ENCODE measurements at places on chromosomes 5 and 9.

GRCh38 chr5:10619649-10620048 lies 55.8 kb downstream of the ANKRD33B start:
- DNase-seq = no peak

DNA sequence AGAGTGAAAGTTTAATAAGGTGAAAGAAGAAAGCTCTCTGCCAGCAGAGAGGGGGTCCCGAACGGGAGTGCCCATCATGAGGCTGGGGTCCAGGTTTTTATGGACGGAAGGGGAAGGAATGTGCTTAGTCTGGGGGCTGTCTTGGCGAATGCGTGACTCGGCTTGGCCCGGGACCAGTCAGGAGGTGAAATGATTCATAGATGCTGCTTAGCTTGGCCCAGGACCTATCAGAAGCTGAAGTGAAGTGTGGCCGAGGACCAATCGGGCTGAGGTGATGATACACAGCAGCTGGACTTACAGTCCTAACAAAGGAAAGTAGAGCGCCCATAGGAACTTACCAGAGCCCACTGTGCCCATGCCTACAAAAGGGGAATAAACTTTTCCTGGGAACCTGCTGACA lies 3.9 kb upstream of the FKTN start:
- DNase-seq = no peak

- DNase-seq = no peak
These were observed 402.5 kb downstream of the EFNA5 start for GRCh38 chr5:107268241-107268640.

- no peak for DNase-seq
These were observed 146.3 kb downstream of the CDK5RAP2 start for GRCh38 chr9:120433701-120434100.

GRCh38 chr9:105067895-105068580 lies 140.1 kb upstream of the ABCA1 start:
- no peak for DNase-seq

- no peak for DNase-seq
These were observed 1.1 kb upstream of the DAP start for GRCh38 chr5:10761933-10762775.

DNA sequence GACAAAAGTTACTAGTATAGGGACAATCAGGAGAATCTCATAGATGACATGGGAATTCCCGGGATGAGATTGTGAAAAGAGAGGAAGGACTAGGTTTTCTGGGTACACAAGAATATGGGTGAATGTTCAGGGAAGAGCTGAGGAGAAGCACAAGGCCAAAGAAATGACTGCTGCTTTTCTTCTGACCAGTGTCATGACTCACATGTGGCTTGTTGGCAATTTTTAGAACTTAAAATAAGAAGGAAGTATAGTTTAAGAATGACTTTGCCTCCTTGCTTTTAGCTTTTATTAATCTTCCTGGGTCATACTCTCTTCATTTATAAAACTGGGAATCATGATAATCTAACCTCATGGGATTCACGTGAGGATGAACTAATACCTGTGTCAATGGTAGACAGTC lies 652.4 kb upstream of the MEF2C start:
- DNase-seq = no peak

- DNase-seq = no peak
These were observed 47.8 kb downstream of the C9orf57 start for GRCh38 chr9:72012646-72013045.

DNA sequence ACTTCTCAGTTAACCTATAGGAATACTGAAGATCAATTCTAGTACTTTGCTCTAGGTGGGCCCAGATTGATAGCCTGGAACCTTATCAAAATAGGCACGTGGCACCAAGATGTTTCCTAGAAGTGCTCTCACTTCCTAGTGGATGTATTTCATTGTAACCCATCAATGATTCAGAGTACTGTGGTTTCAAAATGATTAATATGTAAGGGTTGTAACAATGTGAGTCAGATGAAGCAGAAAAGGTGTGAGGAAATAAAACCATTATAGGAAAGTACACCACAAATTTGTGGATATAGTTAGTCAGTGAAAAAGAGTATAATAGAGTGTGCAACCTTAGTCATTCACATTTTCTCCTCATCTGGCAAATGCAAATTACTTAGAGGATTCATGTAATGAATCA lies 177.3 kb upstream of the FST start:
- DNase-seq = no peak

DNA sequence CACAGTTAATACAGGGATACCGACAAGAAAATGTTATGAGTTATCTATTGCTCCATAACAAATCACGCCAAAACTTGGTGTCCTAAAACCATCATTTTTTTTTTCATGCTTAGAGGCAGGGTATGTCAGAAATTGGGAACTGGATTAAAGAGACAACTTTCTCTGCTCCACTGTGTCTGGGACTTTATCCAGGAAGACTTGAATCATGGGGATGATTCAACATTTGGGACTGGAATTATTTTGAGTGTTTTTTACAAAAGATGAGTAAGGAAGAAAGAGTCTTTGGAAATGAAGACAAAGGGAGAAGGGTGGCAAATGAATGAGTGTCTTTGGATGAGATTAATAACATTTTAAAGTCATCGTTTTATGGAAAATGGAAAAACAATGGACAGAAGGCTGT lies 1883.7 kb upstream of the C9orf72 start:
- no peak for DNase-seq

GRCh38 chr9:91424403-91425176 lies 958 bp upstream of the NFIL3 start:
- DNase-seq = peak; percentile 53

DNA sequence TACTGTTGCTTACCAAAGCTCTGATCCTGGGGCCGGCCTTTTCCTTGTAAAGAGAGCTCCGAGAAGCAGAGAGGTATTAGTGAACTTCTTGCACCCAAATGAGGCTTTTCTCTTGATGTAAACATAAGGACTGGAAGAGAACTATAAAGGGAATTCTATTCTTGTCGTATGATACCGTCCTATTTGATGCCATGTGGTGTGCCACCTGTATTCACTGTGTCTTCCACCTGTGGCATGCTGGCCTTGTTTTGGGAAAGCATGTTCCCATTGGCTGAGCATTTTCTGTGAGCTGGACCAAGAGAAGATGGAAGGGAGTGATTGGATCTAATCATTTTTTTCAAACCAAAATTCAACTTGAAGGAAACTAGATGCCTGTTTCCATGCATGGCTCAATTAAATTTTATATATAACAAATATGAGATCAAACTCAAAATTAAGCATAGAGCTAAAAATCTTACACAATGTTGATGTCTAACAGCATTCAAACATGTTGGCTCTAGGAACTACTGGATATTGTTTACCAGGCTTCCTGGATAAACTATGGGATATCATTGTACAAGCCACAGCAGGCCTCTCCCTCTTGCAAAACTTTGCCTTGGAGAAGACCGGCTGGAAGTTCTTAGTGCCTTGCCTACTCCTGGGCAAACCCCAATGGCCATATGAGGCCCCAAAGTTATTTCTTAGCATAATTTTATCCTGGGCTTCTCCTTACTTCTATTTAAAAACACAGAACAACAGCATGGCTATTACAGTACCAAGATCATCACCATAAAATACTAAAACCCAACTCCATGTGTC lies 115.3 kb downstream of the TSSK1B start:
- no peak for DNase-seq

DNA sequence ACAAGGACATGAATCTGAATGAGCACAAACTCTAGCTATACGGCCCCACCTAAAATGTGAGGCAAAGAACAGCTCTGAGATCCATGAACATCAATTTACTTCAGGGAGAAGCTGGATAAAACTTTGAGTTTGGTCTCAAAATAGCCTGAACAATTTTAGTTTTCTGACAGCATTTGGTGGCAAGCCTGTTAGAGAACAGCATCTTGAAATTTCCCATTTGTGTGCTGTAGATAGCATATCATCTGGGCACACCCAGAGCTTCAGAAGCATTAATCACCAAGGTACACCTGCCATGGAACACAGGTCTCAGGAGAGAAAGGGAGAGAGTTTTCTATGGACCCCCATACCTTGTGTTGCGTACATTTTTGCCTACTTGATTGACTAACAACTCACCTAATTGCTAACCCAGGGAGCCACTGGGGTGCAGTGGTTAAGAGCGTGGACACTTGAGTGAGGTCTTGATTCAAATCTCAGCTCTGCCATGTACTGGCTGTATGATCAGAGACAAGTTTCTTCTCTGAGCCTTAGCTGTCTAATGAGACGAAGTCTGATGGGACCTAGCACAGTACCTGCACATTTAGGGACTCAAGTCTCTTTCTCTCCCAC lies 264.9 kb downstream of the PIK3R1 start:
- DNase-seq = no peak

DNA sequence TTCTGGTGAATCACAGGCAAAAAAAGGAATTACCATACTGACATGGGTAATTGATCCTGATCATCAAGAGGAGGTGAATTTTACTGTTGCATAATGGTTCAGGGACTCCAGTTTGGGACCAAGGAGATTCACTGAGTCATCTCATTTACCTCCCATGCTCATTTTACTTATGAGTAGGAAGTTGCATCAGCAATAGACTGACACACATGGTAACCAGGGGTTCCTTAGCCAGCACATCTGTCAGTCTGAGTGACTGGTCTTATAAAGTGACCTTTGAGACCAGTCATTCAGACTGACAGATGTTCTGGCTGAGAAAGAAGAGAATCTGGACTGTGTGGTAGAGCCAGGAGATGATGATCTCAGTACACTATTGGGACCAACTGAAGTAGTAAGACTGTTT lies 384.6 kb upstream of the CD180 start:
- DNase-seq = no peak

- DNase-seq = peak; percentile 2
These were observed 498 bp downstream of the HAUS6 start for GRCh38 chr9:19102181-19102630.

- no peak for DNase-seq
These were observed 181.4 kb downstream of the NTRK2 start for GRCh38 chr9:84850830-84851392.

- DNase-seq = no peak
These were observed 220.9 kb upstream of the DAP start for GRCh38 chr5:10981932-10982331.

GRCh38 chr5:108398964-108399363 lies 17.1 kb upstream of the FBXL17 start:
- no peak for DNase-seq

- DNase-seq = no peak
These were observed 566.9 kb upstream of the RGMB start for GRCh38 chr5:98206566-98206965.

GRCh38 chr9:93983875-93984274 lies 28.7 kb upstream of the BARX1 start:
- no peak for DNase-seq

- no peak for DNase-seq
These were observed 382.6 kb downstream of the ADGRV1 start for GRCh38 chr5:90941002-90941720.

DNA sequence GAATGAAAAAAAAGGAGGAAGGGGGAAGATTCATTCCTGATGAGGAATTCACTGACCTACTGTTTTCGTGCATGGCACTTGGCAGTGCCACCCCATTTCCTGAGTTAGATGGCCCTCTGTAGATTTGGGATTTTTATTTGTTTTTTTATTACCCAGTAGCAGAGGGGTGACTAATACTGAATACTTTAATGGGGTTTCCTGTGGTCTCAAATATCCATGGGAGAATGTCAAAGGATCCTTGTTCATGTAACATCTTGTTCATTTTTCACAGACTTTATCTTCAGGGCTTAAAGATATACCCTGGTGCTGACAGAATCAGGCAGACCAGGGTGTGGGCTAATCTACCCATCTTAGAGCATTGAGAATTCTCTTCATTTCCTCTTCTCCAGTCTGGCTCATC lies 93.0 kb downstream of the MAMDC2 start:
- DNase-seq = no peak

GRCh38 chr5:111853748-111854147 lies 96.8 kb upstream of the NREP start:
- DNase-seq = no peak

- DNase-seq = no peak
These were observed 592.2 kb downstream of the ANXA1 start for GRCh38 chr9:73743826-73744225.

GRCh38 chr5:71810471-71811195 lies 91.6 kb downstream of the CARTPT start:
- no peak for DNase-seq

DNA sequence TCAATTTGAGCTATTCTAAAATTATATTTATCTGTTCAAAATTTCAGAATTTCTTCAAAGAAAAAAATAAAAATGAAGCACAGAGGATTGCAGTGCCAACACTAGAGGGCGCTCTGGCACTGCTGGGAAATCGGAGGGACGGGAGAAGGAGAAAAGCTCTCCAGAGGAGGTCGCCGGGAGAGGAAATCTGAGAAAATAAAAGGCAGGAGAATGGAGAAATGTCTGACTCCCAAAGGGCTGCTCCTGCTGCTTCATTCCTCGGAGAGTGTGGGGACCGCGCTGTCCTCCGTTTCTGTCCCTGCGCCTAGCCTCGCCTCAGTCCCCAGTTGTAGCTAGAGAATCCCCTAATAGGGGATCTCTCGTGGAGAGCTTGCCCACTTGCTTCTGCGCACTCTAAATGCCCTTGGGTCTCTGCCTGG lies 40.0 kb upstream of the ARSB start:
- DNase-seq = peak; percentile 43

- DNase-seq = no peak
These were observed 97.6 kb upstream of the CDH10 start for GRCh38 chr5:24742334-24742733.

- DNase-seq = no peak
These were observed 32.2 kb downstream of the APTX start for GRCh38 chr9:32969270-32969669.

DNA sequence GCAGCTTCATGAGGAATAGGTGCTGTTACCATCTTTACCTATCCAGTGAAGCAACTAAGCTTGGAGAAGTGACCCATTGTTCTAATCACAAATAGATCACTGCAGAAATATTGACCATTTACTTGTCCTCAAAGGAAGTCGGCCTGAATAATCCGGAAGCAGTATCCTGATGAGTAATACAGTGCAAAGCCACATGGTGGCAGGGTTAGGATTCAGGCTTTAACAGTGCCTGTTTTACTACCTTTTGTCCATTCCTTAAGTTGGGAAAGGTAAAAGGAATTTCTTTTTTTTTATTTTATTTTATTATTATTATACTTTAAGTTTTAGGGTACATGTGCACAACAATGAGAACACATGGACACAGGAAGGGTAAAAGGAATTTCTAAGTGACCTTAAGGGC lies 336.3 kb downstream of the KDM4C start:
- no peak for DNase-seq

- DNase-seq = no peak
These were observed 101.0 kb downstream of the FGF1 start for GRCh38 chr5:142584891-142585290.

DNA sequence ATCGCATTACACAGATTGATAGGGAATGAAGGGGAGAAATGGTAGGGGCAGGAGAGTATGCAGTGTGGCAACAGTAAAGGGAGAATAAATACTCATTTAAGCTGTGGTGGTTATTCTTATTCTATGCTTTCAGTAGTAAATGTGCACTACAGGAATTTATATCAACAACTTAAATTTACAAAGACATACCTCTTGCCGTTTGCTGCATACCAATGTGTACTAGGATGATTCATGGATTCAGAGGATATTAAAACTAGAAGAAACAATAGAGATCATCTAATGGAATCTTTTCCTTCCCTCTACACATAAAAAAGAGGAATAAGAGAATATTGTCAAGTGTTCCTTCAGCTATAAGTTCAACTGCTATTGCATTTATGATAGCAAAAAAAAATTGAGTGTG lies 103.3 kb upstream of the RASA1 start:
- DNase-seq = no peak

GRCh38 chr9:99040911-99041582 lies 63.9 kb upstream of the TGFBR1 start:
- DNase-seq = no peak
